ENCODE measurements at places on chromosomes 3 and 15.
A peak's percentile ranks its signal among the peaks of the same experiment; 100 is the strongest.

DNA sequence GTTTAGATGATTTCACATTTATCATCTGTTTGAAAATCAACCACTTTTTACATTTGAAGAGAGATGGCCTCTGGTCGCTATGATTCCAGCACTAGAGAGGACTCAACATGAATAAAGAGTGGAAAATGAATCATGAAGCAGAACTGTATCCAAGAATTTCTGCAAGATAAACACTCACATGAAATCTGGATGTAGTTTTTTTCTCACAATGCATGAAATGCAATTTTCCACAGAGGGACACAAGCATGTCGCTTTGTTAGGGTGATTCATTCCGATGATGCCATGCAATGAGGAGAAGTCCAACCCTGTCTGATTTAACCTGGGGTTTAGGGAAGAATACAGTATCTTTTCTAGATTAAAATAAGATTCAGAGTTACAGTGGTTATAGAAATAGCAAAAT is 50.4 kb upstream of the ADCY5 start:
- DNase-seq = no peak

DNA sequence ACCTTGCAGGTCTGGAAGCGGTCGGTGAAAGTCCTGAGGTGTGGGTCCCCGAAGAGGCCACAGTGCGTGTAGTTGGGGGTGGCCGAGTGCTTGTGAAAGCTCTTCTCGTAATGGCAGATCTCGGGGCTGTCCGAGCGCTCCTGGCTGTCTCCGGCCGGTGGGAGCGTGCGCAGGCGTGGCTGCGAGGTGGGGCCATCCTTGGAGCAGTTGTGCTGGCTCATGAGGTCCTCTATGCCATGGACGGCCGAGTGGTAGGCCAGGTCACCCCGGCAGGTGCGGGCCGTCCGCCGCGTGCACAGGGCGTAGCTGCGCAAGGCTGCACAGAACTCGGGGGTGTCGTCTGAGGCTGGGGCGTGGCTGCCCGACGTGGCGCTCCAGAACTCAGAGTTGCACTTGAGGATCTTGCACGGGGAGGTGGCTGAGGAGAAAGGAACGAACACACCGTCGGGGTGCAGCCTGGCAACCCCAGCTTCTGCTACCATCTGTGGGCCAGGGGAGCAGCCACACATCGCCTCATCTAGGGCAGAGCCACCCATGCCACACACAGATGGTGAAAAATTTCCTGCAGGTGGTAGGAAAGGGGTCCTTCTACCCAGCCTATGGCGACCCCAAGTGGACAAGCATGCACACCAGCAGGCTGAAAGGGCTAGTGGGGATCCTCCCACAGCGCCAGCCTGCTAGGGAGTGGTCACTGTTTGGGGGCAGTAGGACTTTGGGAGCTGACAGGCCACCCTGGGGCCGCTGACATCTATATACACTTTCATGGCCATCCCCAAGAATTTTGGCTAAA is 36.7 kb downstream of the RGMA start:
- no peak for DNase-seq

DNA sequence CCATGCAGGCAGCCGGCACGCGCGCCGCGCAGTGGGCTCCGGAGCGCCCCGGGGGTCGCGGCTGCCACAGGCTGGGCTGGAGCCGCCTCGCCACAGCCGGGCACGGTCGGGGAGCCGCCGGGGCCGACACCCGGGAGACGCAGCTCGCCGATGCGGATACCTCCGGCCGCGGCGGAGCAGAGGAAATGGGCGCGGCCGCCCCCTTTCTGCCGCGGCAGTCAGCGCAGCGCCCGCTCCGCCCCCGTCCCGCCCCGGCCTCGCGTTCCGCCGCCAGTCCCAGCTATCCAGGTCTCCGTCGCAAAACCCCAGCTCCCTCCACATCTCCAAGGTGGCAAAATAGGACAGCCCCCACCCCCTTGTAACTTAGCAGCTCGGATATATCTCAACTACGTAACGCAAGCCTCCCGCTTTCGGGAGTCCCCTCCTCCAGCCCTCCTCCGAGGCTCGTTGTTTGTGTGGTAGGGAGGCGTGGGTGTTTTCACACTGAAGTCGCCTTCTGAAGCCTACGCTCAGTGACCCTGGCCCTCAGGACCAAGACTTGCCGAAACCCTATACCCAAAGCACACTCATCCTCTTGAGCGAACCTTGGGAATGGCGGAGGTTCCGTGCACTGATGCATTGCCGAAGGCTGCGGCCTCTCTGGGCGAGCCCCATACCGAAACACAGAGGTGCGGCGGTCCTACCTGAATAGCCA is at the start of gene SH3BP5:
Gene SH3BP5 (minus strand): TSS at position 182 of the 694 bp plus-strand sequence. CDS start 178 bp downstream, at position 4.
- DNase-seq = peak; percentile 84

GRCh38 chr3:189683546-189684255 is 52.5 kb downstream of the TP63 start:
- no peak for DNase-seq

- DNase-seq = no peak
Observed at GRCh38 chr15:55475842-55476241, 32.2 kb downstream of the DNAAF4 start.

GRCh38 chr3:188853856-188854771 is 317.7 kb upstream of the TPRG1 start:
- no peak for DNase-seq

- DNase-seq = no peak
Observed at GRCh38 chr3:12894629-12895028, 53.3 kb upstream of the RPL32 start.

DNA sequence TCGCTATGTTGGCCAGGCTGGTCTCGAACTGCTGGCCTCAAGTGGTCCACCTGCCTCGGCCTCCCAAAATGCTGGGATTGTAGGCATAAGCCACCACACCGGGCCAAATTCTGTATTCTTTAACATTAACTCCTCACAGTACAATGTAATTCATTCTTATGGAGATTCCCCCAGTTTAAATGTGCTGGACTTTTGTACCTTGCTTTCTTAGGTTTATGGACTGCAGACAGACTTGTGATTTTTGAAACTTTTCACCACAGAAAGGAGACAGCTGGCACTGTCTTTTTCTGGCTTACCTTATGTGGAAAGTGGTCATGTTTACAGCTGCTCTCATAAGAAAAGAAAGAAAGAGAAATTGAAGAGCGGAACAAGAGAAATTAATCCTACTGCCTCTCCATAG is 103.8 kb downstream of the IQCH start:
- DNase-seq = no peak

All from type B pancreatic cell (in vitro differentiated cells).